ENCODE measurements at places on chromosomes 2 and 18.
A peak's percentile ranks its signal among the peaks of the same experiment; 100 is the strongest.

DNA sequence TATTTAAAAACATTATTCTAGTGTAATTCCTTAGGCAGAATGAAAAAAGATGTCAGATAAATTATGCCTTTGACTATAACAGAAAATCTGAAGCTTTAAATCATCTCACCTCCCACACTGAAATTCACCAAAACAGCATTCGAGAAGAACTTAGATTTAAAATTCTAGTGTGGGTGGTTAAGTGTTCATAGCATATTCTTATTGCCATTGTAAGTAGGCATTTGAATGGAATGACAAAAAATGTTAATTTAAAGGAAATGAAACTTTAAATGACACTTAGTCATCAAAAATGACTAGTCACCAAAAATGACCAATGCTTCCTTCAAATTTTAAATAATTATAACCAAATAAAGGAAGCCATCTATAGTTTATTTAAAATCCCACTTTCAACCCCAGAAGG lies 7.0 kb upstream of the ZNF407 start:
- no peak for DNase-seq

- no peak for DNase-seq
Observed at GRCh38 chr2:24058564-24059271, 9.2 kb downstream of the FKBP1B start.

- DNase-seq, result no peak
Observed at GRCh38 chr18:1526991-1527390, 622.3 kb downstream of the ADCYAP1 start.

DNA sequence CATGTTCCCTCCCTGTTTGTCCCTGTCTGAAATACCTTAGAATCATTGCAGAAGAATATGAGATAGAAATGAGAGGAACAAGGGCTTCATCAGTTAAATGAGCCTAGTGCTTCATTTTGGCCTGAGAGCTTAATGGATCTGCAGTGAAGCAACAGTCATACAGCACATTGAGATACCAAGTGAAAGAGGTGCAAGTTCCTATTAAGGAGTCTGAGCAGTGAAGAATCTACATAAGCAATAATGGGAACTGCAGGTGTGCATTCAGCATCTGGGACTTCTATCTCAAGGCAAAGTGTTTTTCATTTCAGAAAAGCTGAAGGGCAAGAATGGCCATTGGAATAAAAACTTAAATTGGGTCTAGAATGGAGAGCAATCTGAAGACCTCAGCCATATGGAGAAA lies 323.2 kb upstream of the SLC39A10 start:
- no peak for DNase-seq

GRCh38 chr18:37435996-37436395 lies 129.6 kb downstream of the CELF4 start:
- no peak for DNase-seq

- no peak for DNase-seq
Observed at GRCh38 chr2:155665704-155666103, 666.8 kb downstream of the NR4A2 start.

DNA sequence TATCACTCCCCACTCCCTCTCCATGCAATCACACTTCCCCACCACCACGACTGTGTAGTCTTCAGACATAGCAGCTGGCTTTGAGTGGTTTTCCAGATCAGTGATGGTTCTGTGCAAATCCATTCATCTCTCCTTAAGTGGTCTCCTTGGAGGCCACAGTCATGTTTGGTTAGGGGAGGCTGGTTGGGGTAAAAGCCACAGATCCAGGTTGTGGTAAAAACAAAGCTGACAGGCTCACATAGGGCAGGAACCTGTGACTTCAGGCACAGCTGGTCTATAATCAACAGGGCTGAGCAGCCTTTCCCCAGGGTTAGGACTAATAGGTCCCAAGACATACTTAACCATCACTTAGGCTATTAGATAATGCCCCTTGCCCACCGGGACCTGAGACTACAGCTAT lies 46.2 kb upstream of the FZD7 start:
- no peak for DNase-seq

DNA sequence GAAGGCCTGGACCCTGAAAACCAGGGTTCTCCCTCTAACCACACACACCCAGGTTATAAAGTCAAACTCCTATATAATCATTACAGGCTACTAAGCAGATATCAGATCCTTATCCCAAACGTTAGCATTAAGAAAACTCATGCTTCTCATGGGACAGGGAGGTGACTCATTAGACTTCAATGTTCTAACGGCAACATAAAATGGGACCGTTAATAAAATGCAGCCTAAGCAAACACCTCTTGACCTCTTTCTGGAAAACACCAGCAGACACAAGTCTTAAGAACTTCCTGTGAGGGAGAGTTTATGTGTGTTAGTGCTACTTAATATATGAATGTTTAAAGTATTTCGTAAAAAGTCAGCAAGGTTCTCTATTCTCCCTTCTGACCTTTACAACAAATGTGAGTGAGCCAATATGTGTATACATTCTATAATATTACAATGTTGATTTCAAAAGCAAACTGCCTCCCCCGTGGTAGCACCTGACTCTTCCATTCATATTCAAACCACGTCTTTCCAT lies 31.7 kb downstream of the LPIN2 start:
- DNase-seq, result peak; percentile 45

DNA sequence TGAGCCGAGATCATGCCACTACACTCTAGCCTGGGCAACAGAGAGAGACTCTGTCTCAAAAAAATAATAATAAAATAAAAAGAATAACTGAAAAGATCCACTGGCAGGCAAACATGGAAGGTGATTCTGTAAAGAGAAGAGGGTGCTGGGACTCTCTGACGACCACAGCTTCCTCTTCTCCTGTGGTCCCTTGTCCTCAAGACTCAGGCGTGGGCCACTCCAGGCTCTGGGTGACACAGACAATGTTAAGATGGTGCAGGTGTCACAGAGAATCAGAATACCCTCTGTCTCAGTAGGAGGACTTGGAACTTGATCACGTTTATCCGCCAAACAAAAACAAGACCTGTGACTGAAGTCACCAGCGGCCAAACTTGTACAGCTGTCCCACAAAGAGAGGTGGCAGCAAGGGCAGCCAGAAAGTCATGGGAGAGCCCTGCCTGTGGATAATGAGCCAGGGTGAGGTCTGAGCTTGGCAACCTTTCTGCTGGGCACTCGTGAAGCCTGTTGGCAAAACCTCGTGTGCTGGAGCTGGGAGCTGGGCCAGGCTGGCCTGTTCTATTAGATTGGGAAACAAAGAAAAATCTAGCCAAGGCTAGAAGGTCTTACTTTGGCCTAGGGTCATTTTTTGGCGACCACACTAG lies 76.4 kb upstream of the ITGA6 start:
- DNase-seq, result no peak

DNA sequence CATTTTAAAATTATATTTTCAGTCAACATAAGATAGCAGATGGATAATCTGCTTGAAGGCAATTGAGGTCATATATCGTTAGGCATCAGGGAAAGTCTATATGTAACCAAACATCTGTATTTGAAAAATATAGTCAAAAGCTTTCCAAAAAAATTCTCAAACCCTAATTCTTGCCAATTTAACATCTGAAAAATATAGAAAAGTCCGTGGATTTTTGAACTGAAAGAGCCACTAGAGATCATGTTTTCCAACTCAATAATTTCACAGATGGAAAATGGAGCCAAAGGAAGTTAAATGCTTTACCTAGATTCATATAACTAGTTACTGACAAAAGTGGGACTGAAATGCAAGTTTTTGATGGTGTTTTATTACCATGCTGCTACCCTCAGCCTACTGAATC lies 185.1 kb upstream of the ZNF804A start:
- DNase-seq, result no peak

- DNase-seq, result no peak
Observed at GRCh38 chr2:43099797-43100196, 126.6 kb downstream of the ZFP36L2 start.

DNA sequence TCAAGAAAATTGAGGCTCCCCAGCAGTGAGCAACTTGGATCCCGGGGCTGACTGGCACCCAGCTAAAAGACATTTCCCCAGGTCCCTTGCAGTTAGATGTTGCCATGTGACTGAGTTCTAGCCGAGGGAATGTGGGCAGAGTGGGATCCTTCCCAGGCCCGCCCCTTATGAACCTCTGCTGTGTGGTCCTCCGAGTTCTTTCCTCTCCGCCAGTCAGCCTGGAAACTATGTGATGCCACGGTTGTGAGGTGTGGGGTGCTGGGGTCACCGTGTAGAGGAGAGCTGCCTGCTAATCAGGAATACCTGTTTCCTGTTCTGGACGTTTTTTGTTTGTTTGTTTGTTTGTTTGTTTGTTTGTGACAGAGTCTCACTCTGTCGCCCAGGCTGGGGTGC lies 45.5 kb downstream of the TMEM37 start:
- no peak for DNase-seq

DNA sequence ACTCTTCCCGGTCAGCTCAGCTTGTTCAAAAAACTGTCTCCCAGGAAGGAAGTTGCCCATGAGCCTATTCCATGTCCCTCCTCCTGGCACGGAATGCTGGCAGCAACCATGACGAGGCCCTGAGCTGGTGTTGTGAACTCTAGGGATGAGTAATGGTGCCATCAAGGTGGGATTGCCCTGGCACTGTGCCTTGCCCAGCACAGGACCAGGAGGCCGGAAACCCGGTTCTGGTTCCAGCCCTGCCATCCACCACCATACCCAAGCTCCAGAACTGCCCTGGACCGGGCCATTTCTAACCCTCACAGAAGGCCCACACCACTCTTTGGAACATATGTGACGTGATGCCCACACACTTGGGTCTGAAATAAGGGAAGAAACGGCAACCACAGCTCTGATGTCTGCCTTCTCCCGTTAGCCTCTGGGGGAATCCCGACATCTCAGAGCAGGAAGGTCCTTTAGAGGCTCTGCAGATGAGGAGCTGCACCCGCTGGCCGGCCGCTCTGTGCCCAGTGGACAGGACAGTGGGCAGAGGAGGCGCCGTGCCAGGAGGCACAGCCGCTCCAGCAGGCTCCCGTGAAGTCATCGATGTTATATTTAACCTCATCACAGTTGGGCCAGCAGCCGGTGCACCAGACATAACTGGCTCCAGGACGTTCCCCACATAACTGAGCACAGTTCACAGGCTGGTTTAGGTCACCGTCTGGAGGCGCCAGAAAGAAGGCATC lies 462.1 kb upstream of the ID2 start:
- no peak for DNase-seq

DNA sequence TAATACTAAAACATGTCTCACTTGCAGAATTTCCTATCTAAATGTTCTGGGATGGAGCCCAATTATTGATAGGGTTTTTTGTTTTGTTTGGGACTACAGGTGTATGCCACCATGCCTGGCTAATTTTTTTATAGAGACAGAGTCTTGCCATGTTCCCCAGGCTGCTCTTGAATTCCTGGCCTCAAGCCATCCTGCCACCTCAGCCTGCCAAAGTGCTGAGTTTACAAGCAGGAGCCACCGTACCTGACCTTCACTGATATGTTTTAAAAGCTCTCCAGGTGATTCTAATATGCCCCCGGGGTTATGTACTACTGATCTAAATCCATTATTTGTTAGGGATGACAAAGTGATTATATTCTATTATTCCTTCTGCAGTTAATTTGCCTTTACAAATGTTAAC lies 2.2 kb downstream of the ELAC1 start:
- DNase-seq, result no peak

DNA sequence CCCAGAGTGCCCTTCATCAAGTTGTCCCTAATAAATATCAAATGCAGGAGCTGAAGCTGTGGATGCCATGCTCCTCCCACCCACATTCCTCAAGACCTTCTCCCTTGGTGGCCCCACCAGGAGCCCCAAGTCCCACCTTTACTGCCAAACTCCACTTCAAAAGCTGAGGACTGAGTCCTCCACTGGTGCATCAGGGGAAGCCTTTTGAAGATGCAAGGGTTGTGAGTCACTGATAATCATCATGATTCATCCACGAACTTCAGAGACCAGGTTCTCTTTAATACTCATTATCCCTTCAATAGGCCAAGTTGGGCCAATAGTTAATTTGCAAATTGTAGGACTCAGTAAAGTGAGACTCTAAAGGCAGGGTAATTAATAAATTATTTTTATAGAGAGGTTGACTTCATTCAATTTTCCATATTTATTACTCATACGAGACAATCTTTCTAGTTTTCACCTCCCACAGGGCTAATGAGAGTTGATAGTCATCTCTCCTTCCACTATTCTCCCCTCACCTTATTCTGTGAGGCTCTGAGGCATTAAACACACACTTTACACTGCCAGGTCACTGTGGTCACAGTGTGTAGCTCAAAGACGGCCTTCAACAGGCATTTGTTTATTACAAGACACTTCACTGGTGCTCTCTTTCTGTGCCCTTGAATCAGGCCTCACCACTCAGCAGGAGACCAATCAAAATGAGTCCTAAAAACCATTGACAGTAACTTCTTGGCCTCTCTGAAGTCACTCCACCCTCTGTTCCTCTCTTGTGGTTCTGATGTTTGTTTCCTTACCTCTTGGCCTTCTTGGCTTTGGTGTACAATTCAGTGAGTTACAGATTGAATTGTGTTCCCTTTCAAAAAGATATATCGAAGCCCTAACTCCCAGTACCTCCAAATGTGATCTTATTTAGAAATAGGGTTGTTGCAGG lies 99.9 kb downstream of the TRIB2 start:
- DNase-seq, result peak; percentile 71

DNA sequence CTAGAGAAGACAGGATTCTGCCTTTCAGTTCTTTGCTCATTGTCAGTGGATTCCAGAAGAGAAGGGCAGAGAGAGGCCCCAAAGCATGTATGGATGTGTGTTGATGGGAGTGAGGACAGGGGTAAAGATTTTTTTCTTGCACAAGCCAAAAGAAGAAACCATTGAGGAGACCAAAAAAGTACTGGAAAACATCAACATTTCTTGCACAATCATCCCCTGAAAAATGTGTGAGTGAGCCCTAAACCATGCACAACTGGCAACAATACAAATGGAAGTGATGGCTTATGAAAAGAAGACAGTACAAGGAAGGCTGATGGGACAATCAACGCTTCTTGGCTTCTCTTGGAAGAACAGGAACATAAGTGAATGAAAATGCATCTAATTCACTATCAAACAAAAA lies 5.6 kb upstream of the SMAD7 start:
- no peak for DNase-seq

- DNase-seq, result no peak
Observed at GRCh38 chr2:190530248-190530900, 4.1 kb downstream of the NEMP2 start.

DNA sequence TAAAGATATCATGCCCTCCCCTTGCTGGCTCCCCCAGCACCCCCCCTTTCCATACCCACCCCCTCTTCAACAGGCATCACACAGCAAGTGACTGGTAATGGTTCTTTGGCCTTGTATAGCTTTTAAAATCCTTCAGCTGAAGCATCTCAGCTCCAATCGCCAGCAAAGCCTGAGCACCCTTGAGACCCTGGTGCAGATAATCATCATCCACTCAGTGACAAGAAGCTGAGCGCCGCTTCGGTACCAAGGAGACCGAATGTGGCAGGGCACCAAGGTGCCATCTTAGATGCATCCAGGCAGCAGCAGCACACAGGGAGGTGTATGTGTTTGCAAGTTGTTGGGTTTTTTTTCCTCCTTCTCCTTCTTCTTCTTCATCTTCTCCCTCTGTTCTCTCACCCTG lies 232.7 kb downstream of the BCL11A start:
- no peak for DNase-seq

GRCh38 chr2:28463211-28463816 lies 32.5 kb upstream of the PLB1 start:
- no peak for DNase-seq

GRCh38 chr18:36771245-36771644 lies 57.6 kb downstream of the TPGS2 start:
- DNase-seq, result no peak

- no peak for DNase-seq
Observed at GRCh38 chr2:26717362-26717761, 24.8 kb downstream of the KCNK3 start.

- DNase-seq, result no peak
Observed at GRCh38 chr2:149050188-149050587, 11.7 kb downstream of the LYPD6B start.
